Stimulated activated CD8-positive, alpha-beta memory T cell treated with anti-CD3 and anti-CD28 coated beads, Interleukin-15, amount 100 ng/mL, for 1 hour (primary cell): ENCODE measurements at places on chromosomes 7 and 10.

- DNase-seq: no peak
Measured at GRCh38 chr7:117731455-117731854, 141.8 kb downstream of the CTTNBP2 start.

DNA sequence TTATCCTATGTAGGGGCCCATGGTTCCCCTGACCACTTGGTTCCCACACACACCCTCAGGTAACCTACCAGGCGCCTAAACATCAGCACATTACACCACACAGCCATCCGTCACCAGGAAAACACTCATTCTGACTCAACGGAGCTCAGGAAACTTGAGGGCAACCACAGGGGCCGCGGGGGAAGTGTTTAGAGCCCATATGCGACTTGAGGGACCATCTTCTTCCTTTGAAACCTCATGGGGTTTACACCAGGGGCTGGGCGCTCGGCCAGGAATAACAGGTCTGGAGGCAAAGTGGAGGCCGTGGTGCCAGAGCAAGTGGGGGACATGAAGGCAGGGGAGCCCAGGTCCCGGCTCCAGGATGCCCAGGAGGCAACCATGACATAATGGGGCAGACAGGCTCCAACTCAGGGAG is 1.5 kb downstream of the STX1A start:
- peak; percentile 64 for DNase-seq

DNA sequence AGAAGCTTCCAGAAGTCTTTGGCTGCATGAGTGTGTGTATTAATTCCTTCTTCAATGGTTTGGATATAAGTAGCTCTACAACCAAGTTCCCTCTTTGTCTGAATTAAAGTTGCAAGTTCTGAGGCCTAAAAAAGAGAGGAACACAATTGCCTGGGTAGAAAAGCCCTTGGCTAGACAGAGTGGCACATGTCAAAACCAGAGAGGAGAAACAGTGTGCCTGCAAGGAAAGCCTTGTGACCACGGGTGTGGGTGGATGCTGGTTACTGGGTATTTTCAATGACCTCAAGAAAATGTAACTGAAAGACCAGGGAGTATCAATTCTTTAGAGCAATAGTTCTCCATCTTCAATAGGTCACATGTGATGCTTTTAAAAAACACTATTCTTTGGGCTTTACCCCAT is 148.3 kb downstream of the SVIL start:
- DNase-seq: no peak

GRCh38 chr10:98367604-98368451 is 47.2 kb downstream of the PYROXD2 start:
- no peak for DNase-seq

DNA sequence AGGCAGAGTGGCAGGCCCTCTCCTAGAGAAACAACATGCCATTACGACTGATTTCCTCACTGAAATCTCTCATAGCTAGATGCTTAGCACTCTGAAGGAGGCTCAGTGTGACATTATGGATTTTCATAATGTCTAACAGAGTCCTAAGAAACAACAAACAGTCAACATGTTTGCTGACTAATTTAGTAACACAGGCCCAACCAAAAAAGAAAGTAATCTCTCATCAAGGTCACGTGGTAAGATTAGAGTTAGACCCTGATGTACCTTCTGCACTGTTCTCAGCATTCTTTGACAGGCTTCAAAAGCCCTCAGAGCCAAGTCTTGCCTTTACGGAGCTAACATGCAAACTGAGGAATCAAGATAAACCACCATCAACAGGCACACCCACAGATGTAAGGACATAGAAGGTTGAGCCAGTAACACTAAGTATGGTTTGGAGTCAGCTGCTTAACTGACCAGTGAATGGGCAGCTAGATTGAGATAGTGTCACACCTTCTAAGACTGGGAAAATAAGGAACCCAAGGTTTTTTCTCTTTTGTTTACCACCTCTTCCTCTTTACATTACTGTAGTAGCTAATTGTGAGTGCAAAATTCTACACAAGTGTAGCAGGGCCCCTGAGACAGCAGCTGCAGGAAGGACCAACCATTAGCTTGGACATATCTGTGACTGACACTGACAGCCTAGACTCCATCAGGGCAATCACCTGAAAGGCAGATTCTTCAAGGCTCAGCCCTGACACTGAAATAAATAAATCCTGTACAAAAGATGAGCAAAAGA is 15.3 kb upstream of the KCNIP2 start:
- DNase-seq: no peak

DNA sequence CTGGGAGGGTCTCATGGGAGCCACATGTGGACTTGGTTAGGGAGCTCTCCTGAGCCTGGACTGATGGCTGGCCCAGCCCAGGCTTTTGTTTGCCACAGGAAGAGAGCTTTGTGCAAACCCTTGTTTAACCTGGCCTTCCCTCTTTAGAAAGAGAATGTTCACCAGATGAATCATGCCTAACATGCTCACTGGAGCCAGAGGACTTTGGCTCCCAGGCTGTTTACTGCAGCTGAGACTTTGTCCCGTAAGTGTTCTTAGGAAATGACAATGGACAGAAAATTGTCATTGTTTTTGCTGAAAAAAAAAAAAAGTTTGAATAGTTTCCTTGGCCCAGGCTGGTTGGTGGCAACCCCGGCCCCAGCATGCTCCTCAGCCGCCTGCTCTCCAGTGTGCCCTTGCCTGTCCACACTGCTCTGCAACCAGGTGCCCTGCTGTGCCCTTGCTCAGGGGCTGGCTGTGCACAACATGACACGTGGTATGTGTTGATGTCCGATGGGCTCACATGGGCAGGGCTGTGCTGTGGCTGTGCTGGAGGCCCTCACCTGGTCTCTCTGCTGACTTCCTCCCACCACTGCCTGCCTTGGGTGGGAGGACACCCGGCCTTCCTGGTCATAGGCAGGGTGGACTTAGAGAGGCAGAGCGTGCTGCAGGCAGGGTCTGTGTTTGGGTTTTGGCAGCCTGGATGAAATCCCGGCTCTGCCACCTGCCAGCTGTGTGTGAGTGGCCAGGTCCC is 215.3 kb upstream of the ZNF32 start:
- no peak for DNase-seq

DNA sequence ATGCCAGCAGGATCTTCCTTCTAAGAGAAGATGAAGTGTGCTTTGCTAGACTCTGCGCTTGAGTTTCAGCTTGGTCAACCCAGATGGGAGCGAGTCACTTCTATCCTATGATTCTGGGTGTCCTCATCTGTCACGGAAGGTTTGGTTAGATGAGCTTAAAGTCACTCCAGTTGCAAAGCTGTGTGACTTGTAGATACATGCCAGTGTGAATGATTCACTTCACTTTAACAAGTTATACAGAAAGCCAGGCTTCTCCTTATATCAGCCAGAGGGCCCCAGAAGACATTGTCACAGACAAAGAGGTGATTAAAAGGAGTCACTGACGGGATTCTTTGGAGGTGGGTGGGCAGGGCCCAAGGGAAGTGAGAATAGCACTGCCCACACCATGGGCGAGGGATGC is 122.6 kb upstream of the PFKP start:
- no peak for DNase-seq

DNA sequence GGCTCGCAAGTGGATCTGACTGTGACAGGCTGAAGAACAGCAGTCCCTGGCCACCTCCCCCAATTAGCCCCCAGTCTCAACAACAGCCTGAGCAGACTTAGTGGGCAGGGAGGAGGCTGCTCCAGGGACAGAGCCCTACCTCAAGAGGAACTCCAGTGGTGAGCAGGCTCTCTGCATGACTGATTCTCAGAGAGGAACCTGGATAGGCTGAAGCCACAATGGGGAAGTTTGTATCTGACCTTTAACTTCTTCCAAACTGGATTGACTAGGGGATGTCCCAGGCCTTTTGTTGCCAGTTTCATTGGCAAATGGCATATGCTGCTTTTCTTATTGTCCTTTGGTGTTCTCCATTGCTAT is 93.0 kb downstream of the ARHGAP22 start:
- DNase-seq: no peak

GRCh38 chr10:112791447-112791846 is 158.6 kb upstream of the TCF7L2 start:
- DNase-seq: no peak

GRCh38 chr10:13143766-13144165 is 17.6 kb upstream of the MCM10 start:
- no peak for DNase-seq

GRCh38 chr10:42482411-42482810 is 156.0 kb downstream of the ZNF33B start:
- no peak for DNase-seq

GRCh38 chr7:55250313-55250712 is 114.8 kb upstream of the LANCL2 start:
- no peak for DNase-seq

- DNase-seq: no peak
Measured at GRCh38 chr7:31648288-31648687, 38.7 kb upstream of the PPP1R17 start.

- DNase-seq: no peak
Measured at GRCh38 chr10:22244855-22245254, 27.0 kb upstream of the EBLN1 start.

- DNase-seq: no peak
Measured at GRCh38 chr7:155285423-155285822, 12.3 kb upstream of the INSIG1 start.

GRCh38 chr10:17453373-17454091 is 863 bp downstream of the ST8SIA6 start:
- no peak for DNase-seq

GRCh38 chr7:38574086-38574485 is 57.1 kb downstream of the AMPH start:
- DNase-seq: no peak

DNA sequence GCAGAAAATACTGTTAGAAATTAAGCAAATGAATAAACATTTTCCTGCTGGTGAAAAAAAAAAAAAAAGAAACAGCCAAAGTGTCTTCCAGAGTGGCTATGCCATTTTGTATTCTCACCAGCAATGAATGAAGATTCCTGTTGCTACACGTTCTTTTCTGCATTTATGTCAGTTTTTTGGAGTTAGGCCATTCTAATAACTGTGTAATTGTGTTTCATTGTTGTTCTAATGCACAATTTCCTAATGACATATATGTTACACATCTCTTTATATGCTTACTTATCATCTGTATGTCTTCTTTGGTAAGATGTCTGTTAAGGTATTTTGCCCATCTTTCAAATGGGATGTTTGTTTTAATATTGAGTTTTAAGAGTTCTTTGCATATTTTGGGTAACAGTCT is 213.7 kb downstream of the ITGB1 start:
- DNase-seq: no peak

GRCh38 chr10:9596368-9596920 is 1421.2 kb upstream of the CELF2 start:
- no peak for DNase-seq

- no peak for DNase-seq
Measured at GRCh38 chr10:113214331-113214730, 264.3 kb downstream of the TCF7L2 start.

GRCh38 chr10:17006631-17007417 is 122.8 kb downstream of the CUBN start:
- DNase-seq: no peak

GRCh38 chr7:98831641-98832221 is 38.1 kb downstream of the TMEM130 start:
- peak; percentile 4 for DNase-seq

GRCh38 chr7:96285579-96285978 is 36.3 kb downstream of the SLC25A13 start:
- no peak for DNase-seq

DNA sequence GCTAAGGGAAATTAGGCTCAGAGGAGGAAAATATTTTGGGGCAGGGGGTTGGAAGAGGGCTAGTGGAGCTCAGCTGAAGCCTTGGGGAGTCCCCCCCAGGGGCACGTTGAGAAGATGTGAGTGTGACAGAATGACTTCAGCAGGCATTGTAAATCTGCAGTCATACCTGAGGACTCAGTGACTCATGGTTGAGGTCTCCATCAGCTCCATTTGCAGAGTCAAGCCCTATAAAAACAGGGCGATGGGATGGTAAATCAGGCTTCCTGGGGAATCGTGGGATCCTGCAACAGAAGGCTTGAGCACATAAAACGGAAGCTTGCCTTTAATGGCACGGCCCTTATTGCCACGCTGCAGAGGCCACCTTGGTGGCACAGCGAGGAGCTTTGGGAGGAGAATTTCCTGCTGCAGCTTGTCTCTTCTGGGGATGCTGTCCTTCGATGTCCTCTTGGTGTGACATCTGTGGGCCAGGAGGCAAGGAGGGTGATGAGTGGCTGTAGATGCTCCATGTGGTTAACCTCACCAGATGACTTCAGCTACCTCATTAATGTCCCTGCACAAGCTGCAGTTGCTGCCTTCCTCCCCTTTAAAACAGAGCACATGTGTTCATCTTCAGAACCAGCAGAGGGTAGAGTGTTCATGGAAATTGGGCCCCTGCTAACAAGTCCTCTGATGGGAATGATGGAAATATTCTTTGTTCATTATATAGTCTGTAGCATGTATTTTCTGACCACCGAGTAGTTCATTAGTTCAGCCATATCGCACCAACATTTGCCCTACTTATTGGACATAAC is 285.9 kb downstream of the LRMDA start:
- DNase-seq: no peak

- DNase-seq: no peak
Measured at GRCh38 chr7:105122619-105123018, 108.6 kb downstream of the KMT2E start.

DNA sequence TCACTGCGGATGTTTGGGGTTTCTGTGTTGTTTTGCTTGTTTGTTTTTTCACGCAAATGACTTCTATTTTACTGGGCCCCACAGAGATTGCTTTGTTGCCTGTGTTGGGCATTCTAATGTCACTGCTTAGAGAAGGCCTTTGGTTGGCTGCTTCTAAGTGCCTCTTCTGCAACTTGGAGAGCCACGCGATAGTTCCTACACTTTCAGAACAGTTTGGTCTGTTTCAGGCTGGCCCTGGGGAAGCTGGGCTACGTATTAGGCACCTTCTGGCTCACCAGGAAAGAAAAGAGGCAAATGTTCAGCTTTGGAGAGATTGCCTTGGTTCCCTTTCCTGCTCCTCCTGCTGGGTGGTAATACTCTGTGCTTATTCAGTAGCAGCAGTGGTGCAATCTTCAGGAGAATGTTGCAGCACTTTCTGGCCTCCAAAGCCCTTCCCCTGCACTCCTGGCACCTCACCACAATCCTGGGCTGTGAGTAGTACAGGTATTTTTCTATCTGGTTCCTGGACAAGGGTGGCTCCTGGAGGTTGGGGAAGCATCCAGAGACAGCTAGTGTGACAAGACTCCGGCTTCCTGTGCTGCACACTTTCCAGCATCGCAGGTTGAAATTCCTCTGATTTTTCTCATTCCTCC is 1.2 kb downstream of the ANTXRL start:
- no peak for DNase-seq
